Uterus (tissue), 4 donors: ENCODE measurements at places on chromosomes 6 and 20. TPM values are rescaled to one million over a fixed set of nuclear protein-coding genes. Genes with fewer than 3 reads are reported as not detected.

The THBS2 gene
- 95.6 TPM for total RNA-seq

The SGK2 gene
- total RNA-seq, result 0.77 TPM

The ZSCAN9 gene
- total RNA-seq, result 17.6 TPM

The JPH2 gene
- total RNA-seq, result 133 TPM

The HCRTR2 gene
- total RNA-seq, result not detected

The TRIM31 gene
- not detected for total RNA-seq

The GRM1 gene
- 0.07 TPM for total RNA-seq

GRCh38 chr20:35238170-35238569 is 11.7 kb downstream of the MMP24 start:
- DNase-seq, result no peak
- H3K36me3 ChIP-seq, result no peaks in the 10 kb centered on the region
- H3K27me3 ChIP-seq, result no peaks in the 10 kb centered on the region
- no peak overlapping the region for H3K27ac ChIP-seq

DNA sequence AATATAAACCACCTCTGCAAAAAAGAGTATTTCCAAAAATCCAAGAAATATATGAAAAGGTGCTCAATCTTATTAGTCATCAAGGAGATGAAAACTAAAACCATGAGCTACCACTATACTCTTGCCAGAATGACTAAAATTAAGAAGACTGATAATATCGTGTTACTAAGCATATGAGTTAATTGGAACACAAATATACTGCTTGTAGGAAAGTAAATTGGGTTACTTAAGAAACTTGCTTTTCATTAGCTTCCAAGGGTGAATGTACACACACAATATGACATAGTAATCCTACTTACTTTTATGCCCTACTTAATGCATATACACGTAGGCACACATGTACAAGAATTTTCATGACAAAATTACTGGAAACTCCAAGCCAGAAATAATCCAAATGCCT is 3.4 kb downstream of the THEMIS start:
- DNase-seq, result no peak
- no peak overlapping the region for H3K4me3 ChIP-seq
- no peaks in the 10 kb centered on the region for H3K36me3 ChIP-seq
- H3K27me3 ChIP-seq, result no peaks in the 10 kb centered on the region
- H3K4me1 ChIP-seq, result no peaks in the 10 kb centered on the region

- no peaks in the 10 kb centered on the region for H3K36me3 ChIP-seq
- no peaks in the 10 kb centered on the region for H3K27me3 ChIP-seq
- no peak overlapping the region for H3K27ac ChIP-seq
- peak; percentile 15 for DNase-seq
- H3K4me3 ChIP-seq, result no peak overlapping the region
Observed at GRCh38 chr6:132937466-132937906, 123.1 kb downstream of the RPS12 start.

DNA sequence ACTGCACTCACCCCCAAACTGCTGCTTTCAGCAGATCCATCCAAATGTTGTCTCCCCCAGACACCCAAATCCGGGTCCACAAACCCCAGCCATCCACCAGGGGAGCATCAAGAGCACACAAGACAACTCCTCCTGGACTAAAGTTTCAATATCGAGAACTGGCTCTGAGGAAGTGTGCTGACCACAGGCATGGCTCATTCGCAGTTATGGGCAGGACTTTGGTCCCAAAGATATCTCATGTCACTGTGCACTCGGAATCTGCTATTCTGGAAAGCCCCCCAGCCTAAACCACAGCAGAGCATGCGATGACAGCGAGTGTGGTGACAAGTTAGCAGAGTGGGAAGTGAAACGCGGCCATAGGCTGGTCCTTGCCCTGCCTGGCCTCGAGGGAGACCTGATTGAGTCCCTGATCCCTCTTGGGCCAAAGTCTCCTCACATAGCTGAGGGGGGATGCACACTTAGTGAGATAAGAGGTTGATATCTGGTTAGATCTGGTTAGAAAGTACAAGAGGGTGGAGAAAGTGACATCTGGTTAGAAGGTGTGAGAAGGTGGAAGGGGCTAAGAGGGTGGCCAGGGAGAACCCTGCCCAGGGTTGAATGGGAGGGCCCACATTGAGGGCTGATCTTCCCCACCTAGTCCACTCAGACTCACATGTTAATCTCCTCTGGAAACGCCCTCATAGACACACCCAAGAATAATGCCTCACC is 149.7 kb downstream of the MRPL14 start:
- no peaks in the 10 kb centered on the region for H3K36me3 ChIP-seq
- H3K27me3 ChIP-seq, result no peaks in the 10 kb centered on the region
- H3K4me1 ChIP-seq, result no peaks in the 10 kb centered on the region
- H3K4me3 ChIP-seq, result no peak overlapping the region
- DNase-seq, result no peak
- no peak overlapping the region for H3K27ac ChIP-seq

DNA sequence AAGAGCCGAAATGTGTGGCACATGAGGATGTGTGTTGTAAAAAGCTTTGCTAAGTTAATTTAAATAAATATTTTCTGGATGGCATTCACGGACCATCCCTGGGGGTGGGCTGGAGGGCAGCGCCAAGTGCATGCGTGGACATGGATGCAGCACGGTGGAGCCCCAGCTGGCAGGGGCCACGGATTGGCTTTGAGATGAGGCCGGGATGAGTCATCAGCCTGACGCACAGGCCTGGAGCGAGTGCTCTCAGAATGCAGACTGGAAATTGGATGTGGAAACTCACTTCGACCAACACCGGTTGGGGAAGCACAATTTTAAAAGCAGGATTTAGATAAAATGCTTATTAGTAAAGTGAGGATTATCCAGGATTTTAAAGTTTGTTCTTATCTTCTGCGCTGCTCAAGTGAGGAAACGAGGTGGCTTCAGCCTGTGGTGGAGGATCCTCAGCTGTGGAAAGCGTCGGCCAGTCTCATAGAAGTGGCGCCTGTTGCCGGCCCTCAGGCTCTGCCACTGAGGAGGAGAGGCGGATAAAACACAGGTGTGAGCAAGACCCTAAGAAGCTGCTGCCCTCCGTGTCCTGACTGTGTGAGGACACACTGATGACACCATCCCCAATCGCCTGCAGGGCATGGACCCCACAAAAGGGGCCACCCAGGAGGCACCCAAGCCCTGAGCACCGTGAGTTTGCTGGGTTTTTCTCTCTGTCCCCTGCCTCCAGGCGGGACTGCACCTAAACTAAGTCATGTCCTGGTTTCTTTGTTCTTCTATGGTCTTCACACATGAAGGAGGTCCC is 279.7 kb downstream of the CDH4 start:
- H3K36me3 ChIP-seq, result no peaks in the 10 kb centered on the region
- no peak overlapping the region for H3K27ac ChIP-seq

GRCh38 chr6:17771609-17772008 is 64.9 kb upstream of the NUP153 start:
- no peak overlapping the region for H3K4me3 ChIP-seq
- DNase-seq, result no peak
- H3K27ac ChIP-seq, result no peak overlapping the region
- H3K27me3 ChIP-seq, result no peaks in the 10 kb centered on the region
- no peaks in the 10 kb centered on the region for H3K4me1 ChIP-seq

- H3K27me3 ChIP-seq, result no peaks in the 10 kb centered on the region
- DNase-seq, result no peak
- H3K4me3 ChIP-seq, result no peak overlapping the region
- H3K4me1 ChIP-seq, result no peaks in the 10 kb centered on the region
Observed at GRCh38 chr6:53540129-53540692, 4.7 kb downstream of the GCLC start.
